A549 treated with dexamethasone at 1 μM for 4 hours (cell line): ENCODE measurements at places on chromosomes 5 and 9. TPM values are rescaled to one million over a fixed set of nuclear protein-coding genes. Genes with fewer than 3 reads are reported as not detected.

IL5 gene
- 0.47 TPM in 1 of 5 replicates, not detected in the others for total RNA-seq

SHC3 gene
- 0.17 to 0.39 TPM (median 0.22 TPM) in 5 replicates for total RNA-seq

GABRP gene
- total RNA-seq, result not detected in 5 replicates

MEIKIN gene
- total RNA-seq, result not detected in 5 replicates

FGF18 gene
- total RNA-seq, result 2.5 to 4.8 TPM (median 4.2 TPM) in 5 replicates

MELK gene
- 71.7 to 81.6 TPM (median 74.9 TPM) in 5 replicates for total RNA-seq

PAX5 gene
- 0.01 to 0.07 TPM (median 0.05 TPM) in 4 of 5 replicates, not detected in the other for total RNA-seq
